ENCODE measurements at places on chromosomes 5 and 9.

- no peaks in the 10 kb centered on the region for H3K36me3 ChIP-seq
- H3K4me3 ChIP-seq: no peak overlapping the region
- H3K27me3 ChIP-seq: peaks cover 8% of the 10 kb centered on the region
Observed at GRCh38 chr9:99828417-99829176, 6.9 kb downstream of the NR4A3 start.

- H3K4me1 ChIP-seq: peaks cover 8% of the 10 kb centered on the region
- peak; percentile 35 for DNase-seq
- no peaks in the 10 kb centered on the region for H3K36me3 ChIP-seq
- no peak overlapping the region for H3K27ac ChIP-seq
- H3K4me3 ChIP-seq: no peak overlapping the region
- H3K27me3 ChIP-seq: no peaks in the 10 kb centered on the region
Observed at GRCh38 chr9:93091056-93091452, 5.0 kb upstream of the CARD19 start.

DNA sequence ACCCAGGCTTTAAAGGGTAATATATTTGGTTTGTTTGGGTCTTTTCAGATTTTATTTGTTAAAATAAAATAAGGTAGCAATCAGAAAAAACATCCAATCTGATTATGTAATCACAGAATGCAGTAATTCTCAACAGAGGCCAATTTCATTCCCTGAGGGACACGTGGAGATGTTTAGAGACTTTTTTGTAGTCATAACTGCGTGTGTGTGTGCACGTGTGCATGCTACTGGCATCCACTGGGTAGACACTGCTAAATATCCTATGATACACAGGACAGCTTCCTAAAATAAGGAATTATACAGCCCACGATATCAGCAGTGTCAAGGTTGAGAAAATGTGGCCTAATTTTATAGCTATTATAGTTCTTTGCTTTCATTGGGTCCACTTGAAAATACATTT is 180.8 kb upstream of the KLF9 start:
- H3K27me3 ChIP-seq: no peaks in the 10 kb centered on the region
- peak overlapping the region; percentile 56 for H3K27ac ChIP-seq
- H3K4me1 ChIP-seq: no peaks in the 10 kb centered on the region
- H3K36me3 ChIP-seq: no peaks in the 10 kb centered on the region
- H3K4me3 ChIP-seq: no peak overlapping the region

DNA sequence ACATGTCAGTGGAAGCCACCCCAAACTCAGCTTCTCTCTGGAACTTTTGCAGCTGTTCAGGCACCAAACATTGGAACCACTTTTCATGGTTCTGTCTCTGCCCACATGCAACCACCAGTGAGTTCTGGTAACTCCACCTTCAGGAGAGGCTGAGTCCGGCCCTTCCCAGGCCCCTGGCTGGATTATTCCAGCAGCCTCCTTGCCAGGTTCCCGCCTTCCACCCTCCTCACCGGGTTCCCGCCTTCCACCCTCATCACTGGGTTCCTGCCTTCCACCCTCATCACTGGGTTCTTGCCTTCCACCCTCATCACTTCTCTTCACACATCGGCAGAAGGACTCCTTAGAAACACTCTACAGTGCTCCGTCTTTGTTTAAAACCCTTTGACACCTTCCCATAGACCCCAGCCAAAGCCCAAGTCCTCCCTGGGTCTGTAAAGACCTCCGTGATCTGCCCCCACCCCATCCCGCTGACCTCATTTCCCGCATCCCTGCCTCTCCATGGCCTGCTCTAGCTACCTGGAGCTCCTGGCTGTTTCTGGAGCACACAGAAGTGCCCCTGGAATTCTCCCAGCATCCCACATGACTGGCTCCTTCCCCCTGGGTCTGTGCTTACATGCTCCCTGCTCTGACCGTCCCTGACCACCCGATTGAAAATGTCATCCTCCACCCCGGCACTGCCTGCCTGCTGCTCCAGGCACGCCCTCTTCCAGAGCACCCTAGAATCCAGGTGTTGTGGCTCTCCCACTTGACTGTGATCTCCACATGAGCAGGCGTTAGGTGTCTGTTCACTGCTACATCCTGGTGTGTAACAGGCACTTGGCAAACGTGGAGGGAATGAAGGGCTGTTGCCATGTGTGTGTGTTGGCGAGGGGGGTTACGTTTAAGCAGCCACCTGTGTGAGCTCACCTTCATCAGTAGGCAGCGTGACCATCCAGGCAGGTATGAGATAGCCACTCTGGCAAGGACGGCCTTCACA is 17.7 kb downstream of the ROPN1L start:
- H3K4me1 ChIP-seq: no peaks in the 10 kb centered on the region
- no peak for DNase-seq
- H3K27ac ChIP-seq: no peak overlapping the region
- H3K27me3 ChIP-seq: no peaks in the 10 kb centered on the region
- H3K4me3 ChIP-seq: no peak overlapping the region

DNA sequence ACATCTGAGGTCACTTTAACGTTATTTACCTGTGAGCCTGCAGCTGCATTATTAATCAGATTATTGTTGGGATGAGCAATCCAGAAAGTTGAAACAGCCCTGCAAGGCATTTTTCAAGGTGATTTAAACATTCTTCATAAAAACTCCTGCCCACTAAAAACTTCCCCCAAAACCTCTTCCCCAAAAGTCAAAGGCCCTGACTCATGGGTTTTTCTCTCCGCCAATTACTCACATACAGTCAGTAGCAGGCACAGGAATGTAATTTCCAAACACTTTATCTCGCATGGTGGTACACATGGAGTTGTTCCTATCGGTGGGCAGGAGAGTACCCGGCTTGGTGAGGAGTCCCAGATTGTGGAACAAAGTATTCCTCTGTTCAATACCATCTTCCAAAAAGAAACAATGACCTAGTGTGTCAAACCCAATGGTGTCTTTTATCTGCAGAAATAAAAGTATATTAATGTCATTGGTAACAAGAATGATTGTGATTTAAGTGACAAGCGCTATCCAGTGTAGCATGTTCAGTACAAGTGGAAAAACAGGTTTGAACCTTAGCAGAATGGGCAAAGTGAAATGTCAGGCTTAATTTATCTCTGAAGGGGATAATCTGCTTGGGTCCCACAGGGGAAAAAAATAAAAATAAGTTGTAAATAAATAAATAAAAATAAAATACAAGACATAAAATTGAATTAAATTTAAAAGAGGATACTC is 38.3 kb downstream of the CEMIP2 start:
- no peaks in the 10 kb centered on the region for H3K27me3 ChIP-seq
- H3K27ac ChIP-seq: no peak overlapping the region
- no peak for DNase-seq

DNA sequence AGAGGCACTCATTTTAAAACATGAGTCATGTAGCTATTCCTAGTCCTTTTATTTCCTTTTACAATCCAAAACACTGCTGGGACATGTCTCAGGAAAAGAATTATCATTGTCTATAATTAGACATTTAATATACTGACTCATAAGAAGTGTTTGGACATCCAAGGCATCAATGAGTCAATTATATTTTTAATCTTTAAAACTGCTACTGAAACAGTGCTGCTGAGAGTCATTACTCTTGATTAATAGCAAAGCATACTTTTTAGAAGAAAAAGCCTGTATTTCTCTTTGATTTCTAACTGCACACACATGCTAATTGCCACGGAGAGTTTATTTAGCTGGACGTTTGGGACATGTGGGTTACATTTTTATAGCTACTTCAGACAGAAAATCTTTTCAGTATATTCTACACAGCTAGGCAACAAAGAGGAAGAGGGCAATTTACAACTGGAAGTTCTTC is 1249.0 kb upstream of the CDH18 start:
- H3K4me1 ChIP-seq: peaks cover 7% of the 10 kb centered on the region
- no peak for DNase-seq
- no peak overlapping the region for H3K4me3 ChIP-seq
- H3K27me3 ChIP-seq: no peaks in the 10 kb centered on the region

GRCh38 chr5:1484730-1485578 is 38.8 kb downstream of the LPCAT1 start:
- no peak for DNase-seq
- no peaks in the 10 kb centered on the region for H3K27me3 ChIP-seq
- no peak overlapping the region for H3K4me3 ChIP-seq
- H3K4me1 ChIP-seq: no peaks in the 10 kb centered on the region
- H3K36me3 ChIP-seq: peaks cover 14% of the 10 kb centered on the region
- no peak overlapping the region for H3K27ac ChIP-seq

DNA sequence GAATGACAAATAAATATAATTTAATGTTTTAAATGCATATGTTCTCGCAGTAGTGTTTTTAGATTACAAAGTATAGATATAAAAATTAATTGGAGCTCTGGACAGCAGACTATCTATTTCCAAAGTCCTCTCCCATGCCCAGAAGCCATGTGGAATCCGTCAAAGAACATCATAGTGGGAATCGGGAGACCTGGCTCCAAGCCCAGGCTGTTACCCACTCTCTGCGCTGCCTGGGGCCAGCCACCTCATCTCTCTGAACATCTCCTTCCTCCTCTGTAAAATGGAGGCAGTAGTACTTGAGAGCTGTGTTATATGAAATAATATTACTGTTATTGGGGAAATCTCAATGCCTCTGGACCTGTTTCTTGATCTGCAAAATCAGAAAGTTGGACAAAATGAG is 58.1 kb upstream of the SLC30A5 start:
- no peak overlapping the region for H3K27ac ChIP-seq
- no peaks in the 10 kb centered on the region for H3K4me1 ChIP-seq
- DNase-seq: no peak
- H3K4me3 ChIP-seq: no peak overlapping the region

DNA sequence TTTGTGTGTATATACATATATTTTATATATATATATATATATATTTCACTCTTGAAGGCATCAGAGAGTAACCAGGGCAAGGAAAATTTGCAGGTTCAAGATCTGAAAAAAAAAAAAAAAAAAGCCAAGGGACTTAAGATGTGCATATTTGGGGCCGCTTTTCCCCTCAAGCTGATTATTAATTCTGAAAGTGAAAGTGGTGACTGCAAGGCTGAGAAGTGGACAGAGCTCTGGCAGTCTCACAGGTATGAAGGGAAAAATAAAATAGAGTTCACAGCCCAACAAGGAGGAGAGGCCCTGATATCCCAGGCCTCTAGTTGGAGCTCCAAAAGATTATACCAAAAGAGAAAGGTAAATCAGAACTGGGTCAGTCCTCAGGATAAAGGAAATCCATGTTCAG is 234.4 kb upstream of the GAS1 start:
- H3K4me3 ChIP-seq: no peak overlapping the region
- no peak overlapping the region for H3K27ac ChIP-seq
- H3K4me1 ChIP-seq: no peaks in the 10 kb centered on the region
- DNase-seq: no peak

GRCh38 chr5:156326718-156327259 is at the start of gene SGCD:
SGCD (plus strand) TSS chr5:156327164.
- H3K4me3 ChIP-seq: peak within 1 kb of the TSS; percentile 60
- H3K36me3 ChIP-seq: no peaks in the 10 kb centered on the region
- H3K4me1 ChIP-seq: peaks cover 21% of the 10 kb centered on the region
- peak within 1 kb of the TSS; percentile 83 for H3K27ac ChIP-seq
- DNase-seq: peak; percentile 86

DNA sequence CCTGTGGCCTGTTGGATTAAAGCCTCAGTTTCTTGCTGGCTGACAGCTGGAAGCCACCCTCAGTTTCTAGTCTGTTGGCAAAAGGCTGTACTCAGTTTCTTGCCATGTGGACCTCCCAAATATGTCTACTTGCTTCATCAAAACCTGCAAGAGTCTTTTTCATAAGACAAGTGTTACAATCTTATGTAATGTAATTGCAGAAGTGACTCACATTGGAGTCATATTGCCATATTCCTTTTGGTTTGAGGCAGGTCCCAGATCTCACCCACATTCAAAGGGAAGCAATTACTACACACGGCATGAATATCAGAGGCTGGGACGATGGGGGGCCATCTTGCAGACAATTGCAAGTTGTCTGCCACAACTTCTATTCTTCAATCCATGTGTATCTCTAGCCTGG is 286.7 kb upstream of the IL12B start:
- no peaks in the 10 kb centered on the region for H3K36me3 ChIP-seq
- H3K4me3 ChIP-seq: no peak overlapping the region
- no peak overlapping the region for H3K27ac ChIP-seq

- H3K27me3 ChIP-seq: no peaks in the 10 kb centered on the region
- H3K4me1 ChIP-seq: peaks cover 55% of the 10 kb centered on the region
- H3K27ac ChIP-seq: peak overlapping the region; percentile 71
- H3K4me3 ChIP-seq: peak overlapping the region; percentile 58
- DNase-seq: no peak
- H3K36me3 ChIP-seq: peaks cover 41% of the 10 kb centered on the region
Observed at GRCh38 chr5:151024440-151025249, 4.3 kb downstream of the GPX3 start.

GRCh38 chr5:175340180-175340579 is 103.8 kb downstream of the DRD1 start:
- H3K27ac ChIP-seq: no peak overlapping the region
- no peak for DNase-seq
- no peaks in the 10 kb centered on the region for H3K36me3 ChIP-seq
- H3K4me1 ChIP-seq: no peaks in the 10 kb centered on the region
- H3K27me3 ChIP-seq: no peaks in the 10 kb centered on the region
- H3K4me3 ChIP-seq: no peak overlapping the region

GRCh38 chr5:77972469-77973252 is 196.5 kb upstream of the TBCA start:
- H3K36me3 ChIP-seq: no peaks in the 10 kb centered on the region
- H3K4me3 ChIP-seq: peak overlapping the region; percentile 39
- peaks cover 20% of the 10 kb centered on the region for H3K4me1 ChIP-seq
- no peak overlapping the region for H3K27ac ChIP-seq
- DNase-seq: no peak

DNA sequence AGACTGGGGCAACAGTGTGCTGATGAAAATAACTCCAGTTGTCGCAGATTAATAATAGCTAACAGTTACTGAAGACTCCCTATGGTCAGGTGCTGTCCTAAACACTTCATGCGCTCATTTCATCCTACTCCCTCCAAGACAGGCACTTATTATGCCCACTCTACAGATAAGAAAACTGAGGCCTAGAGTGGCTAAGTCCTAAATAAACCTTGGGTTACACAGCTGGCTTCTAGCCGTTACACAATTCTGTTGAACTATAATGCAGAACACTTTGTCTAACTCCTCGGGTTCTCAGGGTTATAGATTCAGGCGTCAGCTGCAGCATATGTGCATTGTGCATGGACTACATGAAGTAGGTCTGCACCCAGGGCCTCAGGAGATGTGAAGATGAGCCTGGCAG is 103.9 kb downstream of the DAPK1 start:
- H3K4me1 ChIP-seq: peaks cover 92% of the 10 kb centered on the region
- no peak overlapping the region for H3K4me3 ChIP-seq
- no peaks in the 10 kb centered on the region for H3K36me3 ChIP-seq
- peak overlapping the region; percentile 79 for H3K27ac ChIP-seq
- H3K27me3 ChIP-seq: no peaks in the 10 kb centered on the region

DNA sequence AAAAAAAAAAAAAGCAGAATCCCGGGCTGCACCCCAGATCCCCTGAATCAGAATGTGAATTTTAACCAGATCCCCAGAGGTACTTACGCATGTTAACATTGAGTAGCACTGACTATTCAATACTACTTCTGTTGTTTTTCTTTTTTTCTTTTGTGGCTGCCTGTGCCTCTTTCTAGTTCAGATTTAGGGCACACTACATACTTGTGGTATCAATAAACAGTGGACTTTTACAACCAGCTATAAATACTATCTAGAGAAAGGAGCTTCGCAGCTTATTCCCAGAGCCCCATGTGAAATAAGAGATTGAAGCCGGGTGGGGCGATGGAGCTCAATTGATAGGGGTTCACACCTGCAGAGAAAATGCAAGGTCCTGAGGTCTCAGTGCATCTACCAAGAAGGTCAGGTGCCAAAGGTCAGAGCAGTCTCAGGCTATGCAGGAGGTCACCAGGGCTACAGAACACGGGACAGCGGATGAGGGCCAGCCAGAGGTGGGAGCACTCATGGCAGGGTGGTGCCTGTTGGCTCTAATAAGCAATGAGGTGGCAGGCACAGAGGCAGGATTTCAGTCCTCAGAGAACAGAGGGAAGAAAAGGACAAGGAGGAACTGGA is 22.3 kb downstream of the WWC1 start:
- H3K36me3 ChIP-seq: no peaks in the 10 kb centered on the region
- no peak overlapping the region for H3K4me3 ChIP-seq
- no peaks in the 10 kb centered on the region for H3K27me3 ChIP-seq
- no peak overlapping the region for H3K27ac ChIP-seq
- no peaks in the 10 kb centered on the region for H3K4me1 ChIP-seq
